Large intestine (tissue), 12 donors: ENCODE measurements at places on chromosomes 13 and 19.

DNA sequence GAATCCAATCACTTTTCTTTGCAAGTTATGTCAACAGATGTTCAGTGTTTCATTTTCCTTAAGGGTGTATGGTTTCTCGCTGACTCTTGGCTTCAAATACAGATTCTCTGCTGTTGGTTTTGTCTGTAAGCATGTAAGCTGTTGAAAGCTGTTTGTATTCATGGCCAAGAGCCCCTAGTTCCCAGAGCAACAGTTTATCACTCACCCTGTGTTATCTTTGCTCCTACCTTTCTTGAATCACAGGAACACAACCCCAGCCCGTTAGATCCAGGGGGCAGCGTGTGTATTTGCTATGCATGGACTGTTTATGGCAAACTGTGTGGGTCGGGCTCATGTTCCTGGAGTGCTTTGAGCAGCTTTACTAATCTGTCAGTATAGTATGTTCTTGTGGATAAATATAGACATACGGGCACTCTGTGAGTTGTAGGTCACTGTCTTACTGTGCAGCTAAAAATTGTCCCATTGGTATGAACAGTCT, 28.9 kb downstream of the FRY start:
- DNase-seq: no peak

- no peak for DNase-seq
These were observed 958 bp downstream of the CA11 start for GRCh38 chr19:48644839-48645619.

GRCh38 chr19:30071871-30072270, 129.8 kb downstream of the URI1 start:
- DNase-seq: no peak

DNA sequence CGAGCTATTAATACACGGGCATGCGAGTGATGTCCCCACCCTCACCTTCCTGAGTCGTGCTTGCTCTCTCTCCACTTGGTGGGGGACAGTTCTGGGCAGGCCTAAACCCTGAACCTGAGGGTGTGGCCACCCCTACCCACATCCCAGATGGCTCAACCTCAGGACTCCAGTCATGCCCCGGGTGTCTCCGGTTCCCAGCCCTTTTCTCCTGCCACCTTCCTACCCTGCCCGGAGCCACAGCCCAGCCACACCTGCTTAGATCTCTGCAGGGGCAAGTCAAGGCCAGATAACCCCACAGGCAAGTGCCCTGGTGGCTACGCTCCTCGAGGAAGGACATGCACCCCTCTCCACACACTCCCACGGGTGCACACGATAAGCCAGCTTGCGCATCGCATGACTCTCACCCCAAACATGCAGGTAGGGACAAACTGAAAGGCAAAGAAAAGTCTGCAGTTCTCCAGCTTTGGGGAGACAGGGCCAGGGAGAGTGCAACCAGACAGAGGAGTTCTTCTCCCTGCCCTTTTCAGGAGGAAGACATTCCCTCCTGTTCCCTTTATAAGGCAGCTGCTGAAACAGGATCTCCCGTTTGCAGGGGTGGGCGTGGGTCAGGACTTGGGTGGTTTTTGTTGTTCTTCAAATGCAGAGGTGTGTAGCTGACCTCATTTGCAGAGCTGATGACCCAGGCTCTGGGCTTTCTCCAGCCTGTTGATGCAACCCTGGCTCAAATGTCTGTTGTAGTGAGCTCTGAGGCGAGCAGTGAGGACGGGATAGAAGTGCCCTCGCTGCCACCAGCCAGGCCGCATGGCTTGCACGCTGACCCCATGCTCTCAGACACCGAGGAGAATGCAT, 88.6 kb downstream of the DPF1 start:
- DNase-seq: no peak

- DNase-seq: no peak
These were observed 215.5 kb downstream of the NHLRC3 start for GRCh38 chr13:39253774-39254173.

DNA sequence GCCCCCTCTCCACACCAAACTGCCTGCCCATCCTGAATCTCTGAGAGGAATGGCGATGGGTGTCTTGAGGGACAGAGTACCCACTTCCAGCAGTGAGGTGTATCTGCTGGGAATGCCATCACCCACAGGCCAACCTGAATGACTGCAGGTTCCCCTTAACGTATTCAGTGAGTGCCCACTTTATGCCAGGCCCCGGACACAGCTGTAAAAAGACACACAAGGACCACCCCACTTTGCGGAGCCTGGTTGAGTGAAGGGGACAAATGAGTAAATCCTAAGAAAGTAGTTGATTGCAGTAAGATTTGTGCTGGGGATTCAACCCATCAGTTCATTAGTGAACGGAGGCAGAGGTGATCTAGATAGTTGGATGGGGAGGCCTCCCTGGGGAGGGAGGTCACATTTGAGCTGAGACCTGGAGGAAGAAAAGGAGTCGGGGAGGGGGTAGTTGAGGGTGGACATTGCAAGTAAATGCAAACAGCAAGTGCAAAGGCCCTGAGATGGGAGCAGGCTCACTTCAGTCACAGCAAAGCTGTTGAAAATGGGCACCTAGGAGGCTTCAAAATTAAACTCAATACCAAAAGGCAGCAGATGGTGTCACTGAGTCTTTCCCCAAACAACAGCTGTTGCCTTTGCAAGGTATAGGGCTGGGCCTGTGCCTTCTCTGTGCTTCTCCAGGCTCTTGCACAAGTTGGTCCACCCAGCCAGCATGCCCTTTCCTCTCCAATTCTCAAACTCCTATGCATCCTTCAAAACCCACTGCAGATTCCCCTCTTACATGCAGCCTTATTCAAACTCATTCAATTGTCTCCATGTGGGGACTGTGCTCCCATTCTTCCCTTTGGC, 4.3 kb downstream of the GDF15 start:
- DNase-seq: no peak
